ENCODE measurements at places on chromosomes 6 and 20. TPM values are rescaled to one million over a fixed set of nuclear protein-coding genes. Genes with fewer than 3 reads are reported as not detected.
A peak's percentile ranks its signal among the peaks of the same experiment; 100 is the strongest.

DNA sequence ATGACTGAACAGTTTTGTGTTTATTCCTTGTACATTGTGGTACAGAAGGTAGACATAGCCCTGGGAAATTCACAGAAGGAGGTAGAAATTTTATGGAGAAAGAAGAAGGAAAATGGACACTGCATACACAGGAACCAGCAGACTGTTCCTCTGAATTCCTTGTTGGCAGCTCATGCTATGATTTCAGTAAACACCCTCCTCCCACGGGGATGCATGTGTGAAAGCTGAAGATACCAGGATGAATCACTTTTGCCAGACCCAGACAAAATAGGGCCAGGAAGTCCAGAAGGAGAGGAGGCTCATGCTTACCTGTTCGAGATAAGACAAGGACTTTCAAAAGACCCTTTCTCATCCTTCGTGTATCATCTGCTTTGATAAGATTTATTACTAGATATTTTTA is 110.3 kb upstream of the GGTLC1 start:
- no peak for DNase-seq

- no peak for DNase-seq
Observed at GRCh38 chr6:106037060-106037459, 49.1 kb upstream of the PRDM1 start.

DNA sequence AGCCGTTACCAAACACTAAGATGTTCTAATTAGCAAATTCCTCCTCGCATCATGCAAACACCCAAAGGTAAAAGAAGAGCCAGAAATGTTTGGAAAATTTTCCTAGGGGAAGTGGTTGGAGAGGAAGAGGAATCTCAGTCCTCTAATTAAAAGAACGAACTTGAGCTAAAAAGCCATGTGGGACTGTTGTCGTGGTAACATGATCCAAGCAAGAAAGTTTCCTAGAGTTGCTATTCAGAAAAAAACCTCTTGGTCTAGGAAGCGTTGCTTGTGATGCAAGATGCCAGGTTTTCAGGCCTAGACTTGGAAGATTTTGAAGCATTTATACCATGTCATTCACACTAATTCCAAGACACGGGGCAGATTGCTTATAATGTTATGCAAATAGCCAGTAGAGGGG is 106.8 kb upstream of the DOK5 start:
- DNase-seq = no peak

The SLC26A8 gene
- polyA plus RNA-seq = not detected

DNA sequence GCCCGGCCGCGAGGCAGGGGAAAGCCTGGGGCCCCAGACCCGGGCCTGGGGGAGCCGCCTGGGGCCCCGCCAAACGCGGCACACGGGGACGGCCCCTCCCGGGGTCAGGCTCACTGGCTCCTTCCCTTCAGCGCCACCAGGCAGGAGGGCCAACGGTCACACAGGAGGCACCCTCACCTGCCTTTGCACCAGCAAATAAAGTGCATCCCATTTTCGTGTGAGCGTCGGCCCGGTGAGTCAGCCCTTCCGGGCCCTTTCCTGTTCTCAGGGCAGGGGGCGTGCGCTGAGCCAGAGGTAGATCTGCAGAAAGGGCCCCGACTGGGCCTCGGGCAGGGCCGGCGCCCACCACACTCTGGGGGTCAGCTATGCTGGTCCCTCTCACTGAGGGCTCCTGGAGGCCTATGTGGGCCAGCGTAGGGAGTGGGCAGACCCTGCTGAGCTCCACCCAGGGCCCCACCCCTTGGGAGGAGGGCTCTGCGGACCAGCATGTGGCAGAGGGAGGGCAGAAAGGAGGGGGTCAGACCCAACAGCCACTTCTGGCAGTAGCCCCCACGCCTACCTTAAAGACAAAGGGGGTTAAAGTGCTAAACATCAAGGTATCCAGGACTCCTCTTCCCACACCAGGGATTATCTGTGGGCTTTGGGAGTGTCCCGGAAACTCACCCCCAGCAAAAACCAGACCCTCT is 931 bp upstream of the UCKL1 start:
- DNase-seq = peak; percentile 84

The TP53TG5 gene
- polyA plus RNA-seq = not detected

The SLC22A23 gene
- 1.5 TPM for polyA plus RNA-seq

The CASS4 gene
- polyA plus RNA-seq = 0.20 TPM

All from aorta (tissue), 5 donors.